DMS79 (cell line): ENCODE measurements at places on chromosomes 1 and 21.

- DNase-seq = no peak
These were observed 468.7 kb downstream of the PTBP2 start for GRCh38 chr1:97190326-97190725.

DNA sequence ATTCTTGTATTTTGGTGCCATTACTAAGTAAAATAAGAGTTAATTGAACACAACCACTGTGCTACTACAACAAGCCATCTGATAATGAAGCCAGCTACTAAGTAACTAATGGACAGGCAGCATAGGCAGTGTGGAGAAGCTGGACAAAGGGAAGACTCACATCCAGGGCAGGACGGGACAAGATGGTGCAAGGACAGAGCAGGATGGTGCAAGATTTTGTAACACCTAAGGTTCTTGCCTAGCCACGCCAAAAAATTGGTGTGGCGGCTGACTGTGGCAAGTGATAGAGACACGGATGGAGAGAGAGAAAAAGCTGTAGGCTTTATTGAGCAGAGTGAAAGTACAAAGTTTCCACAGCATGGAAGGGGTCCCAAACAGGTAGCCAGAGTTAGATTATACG is 114.0 kb upstream of the VANGL1 start:
- DNase-seq = no peak

- DNase-seq = no peak
These were observed 428.4 kb upstream of the B3GALT2 start for GRCh38 chr1:193614817-193615216.

- no peak for DNase-seq
These were observed 177.3 kb downstream of the CAMTA1 start for GRCh38 chr1:6962478-6962995.

- DNase-seq = no peak
These were observed 90.1 kb downstream of the TNFSF18 start for GRCh38 chr1:172960454-172961208.

DNA sequence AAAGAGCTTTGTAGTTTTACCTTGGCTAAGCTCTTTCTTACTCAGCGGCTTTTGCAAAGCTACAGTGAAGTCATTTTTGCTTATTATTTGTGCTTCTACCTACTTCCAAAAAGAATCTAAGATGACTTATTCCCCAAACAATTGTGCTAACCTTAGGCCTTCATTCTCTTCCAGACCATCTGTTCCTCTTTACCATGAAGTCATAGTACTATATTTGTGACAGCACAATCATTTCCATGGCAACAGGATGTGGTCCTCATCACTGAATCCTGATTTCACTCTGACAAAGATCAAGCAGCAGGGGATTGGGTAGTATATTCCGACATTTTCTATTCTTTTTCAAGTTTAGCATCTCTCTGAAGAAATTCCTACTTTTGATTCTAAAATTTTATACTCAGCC is 24.8 kb upstream of the NMNAT2 start:
- no peak for DNase-seq

GRCh38 chr1:28249866-28250295 is 9.4 kb upstream of the SESN2 start:
- no peak for DNase-seq

DNA sequence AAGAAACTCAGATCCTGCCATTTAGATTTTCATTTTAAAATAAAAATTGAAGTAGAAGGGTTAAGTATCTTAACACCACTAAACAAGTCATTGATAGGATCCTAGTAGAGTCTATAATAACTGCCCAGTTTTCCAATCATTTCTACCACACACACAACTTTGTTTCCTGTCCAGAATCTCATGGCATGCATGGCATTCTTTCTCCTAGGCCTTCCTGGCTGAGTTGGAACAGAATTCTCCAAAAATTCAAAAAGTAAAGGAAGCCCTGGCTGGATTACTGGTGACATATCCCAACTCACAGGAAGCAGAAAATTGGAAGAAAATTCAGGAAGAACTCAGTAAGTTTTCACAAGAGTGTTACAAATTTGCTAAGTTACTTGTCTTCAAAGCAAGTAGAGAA is 111.4 kb upstream of the BMP8A start:
- DNase-seq = no peak
